Liver (tissue), 10 donors: ENCODE measurements at places on chromosomes 2 and 18. TPM values are rescaled to one million over a fixed set of nuclear protein-coding genes. Genes with fewer than 3 reads are reported as not detected.
A peak's percentile ranks its signal among the peaks of the same experiment; 100 is the strongest.

GRCh38 chr18:59957957-59958356, 58.2 kb downstream of the PMAIP1 start:
- no peaks in the 10 kb centered on the region for H3K36me3 ChIP-seq
- no peak overlapping the region for H3K27ac ChIP-seq
- no peaks in the 10 kb centered on the region for H3K4me1 ChIP-seq
- DNase-seq, result peak; percentile 87

DNA sequence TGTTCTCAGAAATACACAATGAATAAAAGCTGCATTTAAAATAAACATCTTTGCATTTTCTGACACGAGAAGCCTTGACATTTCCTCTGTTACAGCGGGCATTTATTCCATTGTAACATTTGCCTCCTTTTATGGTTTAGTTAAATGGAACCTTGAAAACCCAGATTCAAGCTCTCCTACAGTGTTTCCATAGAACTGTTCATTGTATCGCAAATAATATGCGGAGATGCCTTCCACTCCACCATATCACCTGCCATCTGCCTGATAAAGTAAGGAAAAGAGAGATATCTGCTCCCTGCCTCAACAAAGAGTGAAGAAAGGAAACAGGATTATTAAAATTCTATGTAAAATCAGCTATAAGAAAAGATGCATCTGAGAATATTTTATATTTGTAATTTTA, 69.8 kb downstream of the CDH19 start:
- no peak overlapping the region for H3K27ac ChIP-seq
- H3K36me3 ChIP-seq, result no peaks in the 10 kb centered on the region
- DNase-seq, result no peak

GRCh38 chr2:169599568-169599967, 15.4 kb downstream of the PPIG start:
- no peak for DNase-seq
- H3K27me3 ChIP-seq, result no peaks in the 10 kb centered on the region
- no peak overlapping the region for H3K4me3 ChIP-seq
- H3K27ac ChIP-seq, result no peak overlapping the region
- peaks cover 1% of the 10 kb centered on the region for H3K36me3 ChIP-seq
- H3K4me1 ChIP-seq, result peaks cover 2% of the 10 kb centered on the region

PLCD4 gene
- 0.05 TPM for total RNA-seq

DNA sequence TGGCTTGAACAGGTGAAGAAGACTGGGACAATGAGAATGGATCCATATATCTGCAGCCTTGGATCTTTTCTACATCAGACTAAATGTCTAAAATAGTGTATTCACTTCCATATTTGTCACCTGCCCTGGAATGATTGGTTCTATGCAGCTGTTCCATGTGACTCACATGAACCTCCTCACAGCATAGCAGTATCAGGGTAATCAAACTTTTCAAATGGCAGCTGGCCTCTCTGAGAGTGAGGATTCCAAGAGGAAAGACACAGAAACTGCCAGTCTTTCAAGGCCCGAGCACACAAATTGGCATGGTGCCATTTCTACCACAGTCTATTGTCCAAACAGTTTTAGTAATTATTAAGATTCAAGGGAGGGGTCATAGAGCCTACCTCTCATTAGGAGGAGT, 859.3 kb downstream of the BCL11A start:
- H3K27me3 ChIP-seq, result no peaks in the 10 kb centered on the region
- H3K27ac ChIP-seq, result no peak overlapping the region
- DNase-seq, result no peak
- H3K36me3 ChIP-seq, result no peaks in the 10 kb centered on the region
- H3K4me1 ChIP-seq, result no peaks in the 10 kb centered on the region
- H3K4me3 ChIP-seq, result no peak overlapping the region

- H3K4me3 ChIP-seq, result no peak overlapping the region
- no peak overlapping the region for H3K27ac ChIP-seq
- no peaks in the 10 kb centered on the region for H3K27me3 ChIP-seq
Observed at GRCh38 chr2:232439758-232440135, 16.2 kb upstream of the ALPI start.
